ENCODE measurements at places on chromosomes 3 and 15. TPM values are rescaled to one million over a fixed set of nuclear protein-coding genes. Genes with fewer than 3 reads are reported as not detected.
A peak's percentile ranks its signal among the peaks of the same experiment; 100 is the strongest.

DNA sequence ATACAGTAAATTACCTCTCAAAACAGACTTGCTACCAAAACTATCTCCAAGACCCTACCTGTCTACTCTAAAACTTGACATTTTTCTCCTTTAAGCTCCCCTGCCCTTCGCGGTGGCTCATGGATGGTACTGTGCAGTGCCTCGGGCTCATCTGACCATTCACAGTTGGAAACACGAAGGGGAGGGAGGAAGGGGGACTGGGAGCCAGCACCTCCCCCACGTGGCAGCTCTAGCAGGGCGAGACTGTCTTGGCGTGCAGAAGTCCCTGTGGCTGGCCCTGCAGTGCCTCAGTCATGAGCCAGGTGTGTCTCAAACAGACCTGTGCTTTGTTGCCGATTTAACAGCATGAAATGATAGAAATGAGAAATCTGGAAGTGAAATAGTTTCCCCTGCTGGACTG lies 372.0 kb downstream of the GABRG3 start:
- H3K4me3 ChIP-seq, result no peak overlapping the region
- no peaks in the 10 kb centered on the region for H3K27me3 ChIP-seq
- DNase-seq, result no peak
- H3K4me1 ChIP-seq, result no peaks in the 10 kb centered on the region

DNA sequence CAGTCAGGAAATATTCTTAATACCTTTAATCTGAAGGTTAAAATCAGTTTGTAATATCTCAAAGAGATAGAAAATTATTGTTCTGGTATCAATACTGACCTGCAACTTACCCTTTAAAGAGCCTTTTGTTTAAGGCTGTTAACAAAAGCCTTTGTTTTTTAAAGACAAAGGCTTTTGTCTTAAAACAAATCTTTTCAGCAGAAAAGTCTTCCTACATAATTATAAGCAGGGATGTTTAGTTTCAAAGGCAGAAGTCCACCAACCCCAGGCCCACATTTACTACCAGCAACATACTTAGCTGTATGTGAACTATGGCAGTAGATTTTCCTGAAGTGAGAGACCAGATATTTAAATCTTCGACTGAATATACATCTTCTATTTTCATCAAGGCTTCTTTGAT lies 36.2 kb downstream of the SLC30A4 start:
- no peaks in the 10 kb centered on the region for H3K4me1 ChIP-seq
- H3K4me3 ChIP-seq, result no peak overlapping the region
- DNase-seq, result no peak
- no peak overlapping the region for H3K27ac ChIP-seq
- H3K36me3 ChIP-seq, result peaks cover 4% of the 10 kb centered on the region

The GPR156 gene
- 0.45 TPM for total RNA-seq

DNA sequence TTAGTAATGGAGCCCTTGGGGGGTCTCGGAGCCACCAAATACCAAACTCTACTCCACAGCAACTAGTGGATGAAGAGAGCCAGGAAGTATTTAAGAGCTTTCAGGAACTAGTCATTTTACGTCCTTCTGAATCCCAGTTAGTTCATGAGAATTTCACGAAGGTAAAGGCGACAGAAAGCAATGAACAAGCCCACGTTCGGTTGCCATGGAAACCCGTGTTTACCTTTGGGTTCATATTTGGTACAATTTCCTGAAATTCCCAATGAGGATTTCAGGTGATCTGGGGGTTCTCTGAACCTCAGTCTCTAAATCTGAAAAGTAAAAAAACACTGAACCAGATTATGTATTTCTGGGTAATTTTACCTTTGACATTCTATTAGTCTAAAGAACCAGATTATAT lies 93.0 kb downstream of the BDH1 start:
- no peak overlapping the region for H3K4me3 ChIP-seq
- peaks cover 32% of the 10 kb centered on the region for H3K4me1 ChIP-seq
- H3K36me3 ChIP-seq, result no peaks in the 10 kb centered on the region
- no peaks in the 10 kb centered on the region for H3K27me3 ChIP-seq
- no peak for DNase-seq

- H3K4me3 ChIP-seq, result no peak overlapping the region
- no peaks in the 10 kb centered on the region for H3K4me1 ChIP-seq
- DNase-seq, result no peak
- no peaks in the 10 kb centered on the region for H3K36me3 ChIP-seq
- H3K27ac ChIP-seq, result no peak overlapping the region
Measured at GRCh38 chr3:55305696-55306485, 181.2 kb downstream of the WNT5A start.

The GCNT3 gene
- total RNA-seq, result 32.7 TPM

The MGLL gene
- total RNA-seq, result 28.8 TPM

DNA sequence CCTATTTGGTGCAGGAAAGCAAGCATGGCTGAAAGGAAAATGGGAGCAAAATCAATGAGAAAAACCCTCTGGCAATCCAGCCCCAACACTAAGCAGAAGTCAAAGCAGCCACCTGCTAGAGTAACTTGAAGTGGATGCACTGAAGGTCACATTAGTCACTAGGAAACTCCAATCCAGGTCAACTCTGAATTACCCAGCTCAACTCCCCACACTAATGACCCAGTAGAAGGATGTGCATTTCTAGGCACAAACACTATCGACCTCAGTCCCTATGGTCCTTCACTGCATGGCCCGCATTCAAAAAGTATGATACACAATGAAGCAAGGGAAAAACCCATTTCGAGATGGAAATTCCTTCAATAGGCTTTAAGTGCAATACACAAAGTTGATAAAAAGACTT lies 80.6 kb downstream of the RAD18 start:
- no peaks in the 10 kb centered on the region for H3K27me3 ChIP-seq
- H3K27ac ChIP-seq, result no peak overlapping the region
- H3K4me3 ChIP-seq, result no peak overlapping the region

DNA sequence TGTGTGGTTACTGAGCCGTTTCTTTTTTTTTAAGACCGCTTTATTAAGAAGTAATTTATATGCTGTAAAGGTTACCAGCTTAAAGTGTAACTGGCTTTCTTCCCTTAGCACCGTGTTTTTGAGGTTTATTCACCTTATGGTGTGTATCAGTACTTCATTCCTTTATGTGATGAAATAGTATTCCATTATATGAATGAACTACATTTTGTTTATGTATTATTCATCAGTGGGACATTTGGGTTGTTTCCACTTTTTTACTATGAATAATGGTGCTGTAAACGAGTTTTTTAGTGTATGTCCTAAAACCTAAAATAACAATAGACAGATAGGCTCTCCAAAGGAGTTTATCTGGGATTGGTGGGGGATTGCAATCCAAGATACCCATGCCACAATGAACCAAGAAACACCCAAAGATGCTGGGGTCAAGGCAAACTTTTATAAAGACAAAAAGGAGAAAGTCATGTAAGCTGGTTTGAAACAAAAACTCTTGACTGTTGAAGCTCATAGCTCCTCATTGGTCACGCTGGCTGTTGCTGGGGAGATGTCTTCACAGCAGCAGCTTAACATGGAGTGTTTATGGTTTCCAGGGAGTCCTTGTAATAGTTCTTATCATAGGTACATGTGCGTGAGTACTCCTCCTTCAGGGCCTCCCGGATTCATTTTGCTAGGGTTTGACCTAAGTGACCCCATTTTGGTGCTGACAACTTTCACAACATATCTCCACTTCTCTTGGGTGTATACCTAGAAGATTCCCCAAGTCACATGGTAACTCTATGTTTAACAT lies 16.0 kb downstream of the TM2D3 start:
- no peak for DNase-seq
- no peak overlapping the region for H3K27ac ChIP-seq
- peaks cover 3% of the 10 kb centered on the region for H3K4me1 ChIP-seq
- no peak overlapping the region for H3K4me3 ChIP-seq

- no peak overlapping the region for H3K4me3 ChIP-seq
- no peak overlapping the region for H3K27ac ChIP-seq
- no peak for DNase-seq
- H3K36me3 ChIP-seq, result peaks cover 25% of the 10 kb centered on the region
- H3K27me3 ChIP-seq, result no peaks in the 10 kb centered on the region
- H3K4me1 ChIP-seq, result no peaks in the 10 kb centered on the region
Measured at GRCh38 chr3:63832395-63832794, 13.3 kb downstream of the C3orf49 start.

GRCh38 chr3:122299872-122300460 lies 25.1 kb upstream of the CSTA start:
- no peak overlapping the region for H3K4me3 ChIP-seq
- DNase-seq, result no peak
- no peaks in the 10 kb centered on the region for H3K4me1 ChIP-seq
- no peaks in the 10 kb centered on the region for H3K36me3 ChIP-seq
- H3K27ac ChIP-seq, result no peak overlapping the region

- H3K36me3 ChIP-seq, result no peaks in the 10 kb centered on the region
- DNase-seq, result no peak
- H3K4me1 ChIP-seq, result peaks cover 4% of the 10 kb centered on the region
Measured at GRCh38 chr15:83837945-83838571, 184.1 kb downstream of the ADAMTSL3 start.

DNA sequence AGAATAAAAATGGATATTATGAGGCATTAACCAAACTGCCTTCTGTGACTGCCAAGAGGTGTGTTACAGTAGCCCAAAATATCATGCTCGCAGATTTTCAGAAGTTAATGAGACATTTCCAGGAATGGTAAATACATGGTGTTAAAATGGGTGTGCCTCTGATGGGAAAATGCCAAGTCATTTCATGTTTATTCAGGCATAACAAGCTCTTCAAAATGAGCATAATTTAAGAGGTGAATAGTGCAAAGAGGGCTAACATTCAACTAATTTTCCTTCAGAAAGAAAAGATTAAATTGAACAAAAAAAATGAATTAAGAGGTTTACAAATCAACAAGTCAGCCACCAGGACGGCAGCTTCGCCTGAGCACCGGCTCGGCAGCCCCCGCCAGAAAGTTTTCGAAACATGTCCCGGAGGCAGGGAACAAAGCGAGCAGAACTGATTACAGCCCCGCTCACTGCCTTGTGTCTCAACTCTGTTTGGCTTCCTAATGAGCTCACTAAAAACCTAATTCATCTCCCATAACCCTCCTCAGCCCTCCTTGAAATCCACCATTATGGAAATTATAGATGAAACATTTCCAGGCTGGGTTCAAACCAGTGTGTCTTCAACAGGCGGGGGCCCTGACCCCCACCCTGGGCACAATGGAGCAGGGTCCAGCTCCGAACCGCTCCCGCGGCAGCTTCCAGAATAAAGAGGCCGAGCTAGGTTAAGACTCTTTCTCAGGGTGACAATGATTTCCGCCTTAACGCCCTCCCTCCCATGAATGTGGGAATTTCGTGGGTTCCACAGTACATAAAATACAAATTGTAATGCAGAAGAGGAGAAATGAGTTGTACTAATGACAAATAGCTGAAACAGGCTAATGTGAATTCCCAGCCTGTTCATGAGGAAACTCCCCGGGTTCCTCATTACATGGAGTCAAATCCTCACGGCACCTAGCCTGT lies 43.9 kb downstream of the MEIS2 start:
- H3K4me1 ChIP-seq, result peaks cover 42% of the 10 kb centered on the region
- H3K36me3 ChIP-seq, result peaks cover 47% of the 10 kb centered on the region
- peak overlapping the region; percentile 71 for H3K4me3 ChIP-seq
- no peak for DNase-seq
- no peaks in the 10 kb centered on the region for H3K27me3 ChIP-seq

DNA sequence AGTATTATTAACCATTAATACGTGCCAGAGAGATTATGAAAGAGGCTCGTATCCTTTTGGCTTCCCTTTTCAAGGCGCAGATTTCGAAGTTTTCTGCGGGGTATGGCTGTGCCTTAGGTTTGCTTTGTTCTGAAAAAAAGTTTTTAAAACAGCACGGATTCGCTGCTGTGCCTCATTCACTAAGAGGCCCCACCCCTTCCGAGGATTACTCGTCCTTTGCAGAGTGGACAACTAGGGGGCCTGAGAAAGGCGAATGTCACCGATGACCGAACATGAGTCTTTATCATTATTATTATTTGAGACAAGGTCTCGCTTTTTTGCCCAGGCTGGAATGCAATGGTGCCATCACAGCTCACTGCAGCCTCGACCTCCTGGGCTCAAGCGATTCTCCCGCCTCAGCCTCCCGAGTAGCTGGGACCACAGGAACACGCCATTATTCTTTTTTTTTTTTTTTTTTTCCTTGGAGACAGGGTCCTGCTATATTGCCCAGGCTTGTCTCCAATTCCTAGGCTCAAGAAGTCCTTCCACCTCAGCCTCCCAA lies 684 bp upstream of the RPS27L start:
- peaks cover 5% of the 10 kb centered on the region for H3K4me1 ChIP-seq
- H3K36me3 ChIP-seq, result peaks cover 16% of the 10 kb centered on the region
- peak overlapping the region; percentile 94 for H3K4me3 ChIP-seq
- H3K27me3 ChIP-seq, result no peaks in the 10 kb centered on the region

The ZMYND10 gene
- total RNA-seq, result 13.4 TPM

The ACKR2 gene
- 3.5 TPM for total RNA-seq

Measured in type B pancreatic cell (in vitro differentiated cells).